ENCODE measurements at places on chromosomes 3 and 15. TPM values are rescaled to one million over a fixed set of nuclear protein-coding genes. Genes with fewer than 3 reads are reported as not detected.
A peak's percentile ranks its signal among the peaks of the same experiment; 100 is the strongest.

Gene PLXNA1
- total RNA-seq: 20.1 TPM

- no peaks in the 10 kb centered on the region for H3K27me3 ChIP-seq
- no peaks in the 10 kb centered on the region for H3K36me3 ChIP-seq
- no peak for DNase-seq
- H3K4me3 ChIP-seq: no peak overlapping the region
- H3K4me1 ChIP-seq: peaks cover 10% of the 10 kb centered on the region
- H3K27ac ChIP-seq: no peak overlapping the region
Observed at GRCh38 chr15:99154271-99154670, 49.4 kb downstream of the SYNM start.

Gene QARS1
- 233 TPM for total RNA-seq

Gene CFAP20DC
- 0.54 TPM for total RNA-seq

- DNase-seq: no peak
- no peaks in the 10 kb centered on the region for H3K4me1 ChIP-seq
- no peaks in the 10 kb centered on the region for H3K27me3 ChIP-seq
- H3K4me3 ChIP-seq: no peak overlapping the region
- no peak overlapping the region for H3K27ac ChIP-seq
Observed at GRCh38 chr3:168028086-168028485, 67.6 kb downstream of the GOLIM4 start.

DNA sequence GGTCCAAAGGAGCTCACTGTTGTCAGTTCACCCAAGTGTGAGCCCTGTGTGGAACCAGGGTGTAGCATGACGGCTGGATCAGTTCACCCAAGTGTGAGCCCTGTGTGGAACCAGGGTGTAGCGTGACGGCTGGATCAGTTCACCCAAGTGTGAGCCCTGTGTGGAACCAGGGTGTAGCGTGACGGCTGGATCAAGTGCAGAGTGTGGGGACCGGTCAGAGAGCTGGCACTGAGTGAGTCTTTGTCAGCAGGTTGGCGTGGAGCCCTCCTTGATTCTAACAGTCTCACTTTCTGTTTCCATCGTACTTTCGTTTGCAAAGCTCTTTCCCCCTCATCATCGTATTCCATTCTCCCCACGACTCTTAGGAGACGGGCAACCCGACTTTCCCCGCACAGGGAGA, 57.9 kb upstream of the DLG1 start:
- no peak overlapping the region for H3K4me3 ChIP-seq
- H3K27ac ChIP-seq: peak overlapping the region; percentile 78
- DNase-seq: peak; percentile 98
- H3K27me3 ChIP-seq: no peaks in the 10 kb centered on the region
- H3K36me3 ChIP-seq: no peaks in the 10 kb centered on the region

- H3K36me3 ChIP-seq: no peaks in the 10 kb centered on the region
- H3K4me1 ChIP-seq: peaks cover 11% of the 10 kb centered on the region
- no peak overlapping the region for H3K27ac ChIP-seq
- H3K27me3 ChIP-seq: no peaks in the 10 kb centered on the region
Observed at GRCh38 chr15:73786538-73786937, 33.4 kb upstream of the INSYN1 start.

GRCh38 chr3:45119824-45120358, 26.3 kb downstream of the CDCP1 start:
- H3K4me1 ChIP-seq: no peaks in the 10 kb centered on the region
- H3K27me3 ChIP-seq: no peaks in the 10 kb centered on the region
- DNase-seq: no peak
- no peak overlapping the region for H3K4me3 ChIP-seq
- no peaks in the 10 kb centered on the region for H3K36me3 ChIP-seq

GRCh38 chr3:190716961-190717360, 145.5 kb downstream of the GMNC start:
- DNase-seq: no peak
- no peaks in the 10 kb centered on the region for H3K4me1 ChIP-seq
- H3K36me3 ChIP-seq: no peaks in the 10 kb centered on the region

Gene GCNT3
- 2.1 TPM for total RNA-seq

- no peaks in the 10 kb centered on the region for H3K27me3 ChIP-seq
- H3K4me3 ChIP-seq: peak overlapping the region; percentile 80
- no peaks in the 10 kb centered on the region for H3K4me1 ChIP-seq
- DNase-seq: peak; percentile 85
- peak overlapping the region; percentile 95 for H3K27ac ChIP-seq
Observed at GRCh38 chr15:60591496-60592370, 112.8 kb upstream of the ICE2 start.

DNA sequence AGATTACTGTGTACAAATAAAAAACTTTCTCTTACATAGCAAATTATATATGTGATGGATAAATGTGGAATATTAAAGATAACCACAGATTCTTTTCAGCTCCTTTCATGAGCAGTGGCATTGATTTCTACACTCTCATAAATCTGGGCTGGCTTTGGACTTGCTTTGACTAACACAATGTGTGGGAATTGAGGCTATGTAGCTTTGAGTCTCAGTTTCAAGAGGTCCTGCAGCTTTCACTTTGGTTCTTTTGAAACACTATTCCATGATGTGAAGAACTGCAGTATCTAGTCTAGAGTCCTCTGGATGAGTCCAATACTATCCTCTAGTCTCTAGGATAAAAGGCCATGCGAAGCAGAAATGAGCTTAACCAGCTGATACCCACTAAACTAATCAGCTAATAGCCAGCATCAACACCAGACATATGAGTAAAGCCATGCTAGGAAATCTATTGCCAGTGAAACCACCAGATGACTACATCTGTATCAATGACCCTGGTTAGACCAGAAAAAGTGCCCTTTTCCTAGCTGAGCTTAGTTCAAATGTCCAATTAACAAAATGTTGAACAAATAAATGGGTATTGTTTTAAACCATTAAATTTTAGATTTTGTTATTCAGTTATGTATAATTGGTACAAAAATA, 274.9 kb upstream of the ZPLD1 start:
- no peak overlapping the region for H3K4me3 ChIP-seq
- peaks cover 24% of the 10 kb centered on the region for H3K4me1 ChIP-seq
- H3K27me3 ChIP-seq: no peaks in the 10 kb centered on the region
- no peak for DNase-seq
- no peak overlapping the region for H3K27ac ChIP-seq
- H3K36me3 ChIP-seq: no peaks in the 10 kb centered on the region

- no peaks in the 10 kb centered on the region for H3K4me1 ChIP-seq
- H3K4me3 ChIP-seq: no peak overlapping the region
- H3K27ac ChIP-seq: no peak overlapping the region
- H3K36me3 ChIP-seq: no peaks in the 10 kb centered on the region
Observed at GRCh38 chr3:1252061-1252430, 159.2 kb downstream of the CNTN6 start.

Gene PODXL2
- 7.7 TPM for total RNA-seq

DNA sequence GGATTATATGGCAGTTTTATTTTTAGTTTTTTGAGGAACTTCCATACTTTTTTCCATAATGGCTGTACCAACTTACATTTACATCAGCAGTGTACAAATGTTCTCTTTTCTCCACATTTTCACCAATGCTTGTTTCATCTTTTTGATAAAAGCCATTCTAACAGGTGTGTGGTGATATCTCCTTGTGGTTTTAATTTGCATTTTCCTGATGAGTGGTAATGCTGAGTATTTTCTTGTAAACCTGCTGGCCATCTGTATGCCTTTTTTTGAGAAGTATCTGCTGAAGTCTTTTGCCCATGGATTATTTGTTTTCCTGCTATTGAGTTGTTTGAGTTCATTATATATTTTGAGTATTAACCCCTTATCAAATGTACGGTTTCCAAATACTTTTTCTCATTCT, 50.6 kb downstream of the RPL39L start:
- H3K4me1 ChIP-seq: no peaks in the 10 kb centered on the region
- no peak overlapping the region for H3K4me3 ChIP-seq
- H3K36me3 ChIP-seq: no peaks in the 10 kb centered on the region
- H3K27ac ChIP-seq: no peak overlapping the region

DNA sequence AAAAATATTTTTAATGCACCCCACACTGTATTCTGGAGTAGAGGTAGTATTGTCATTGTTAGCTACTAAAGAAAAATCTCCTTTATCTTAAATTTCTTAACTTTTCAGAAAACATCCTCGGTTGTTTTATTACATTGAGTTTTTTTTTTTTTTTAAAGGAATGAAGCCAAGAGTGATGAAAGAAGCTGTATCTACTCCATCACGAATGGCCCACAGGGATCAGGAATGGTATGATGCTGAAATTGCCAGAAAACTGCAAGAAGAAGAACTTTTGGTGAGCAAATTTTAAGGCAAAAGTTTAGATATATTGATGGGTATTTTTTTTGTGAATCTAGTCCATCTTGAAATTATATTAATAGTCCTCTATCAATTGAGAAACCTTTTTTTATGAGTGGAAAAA, 49.7 kb upstream of the UTS2B start:
- no peaks in the 10 kb centered on the region for H3K27me3 ChIP-seq
- no peak overlapping the region for H3K4me3 ChIP-seq
- no peak for DNase-seq
- H3K27ac ChIP-seq: no peak overlapping the region
- H3K36me3 ChIP-seq: peaks cover 29% of the 10 kb centered on the region

DNA sequence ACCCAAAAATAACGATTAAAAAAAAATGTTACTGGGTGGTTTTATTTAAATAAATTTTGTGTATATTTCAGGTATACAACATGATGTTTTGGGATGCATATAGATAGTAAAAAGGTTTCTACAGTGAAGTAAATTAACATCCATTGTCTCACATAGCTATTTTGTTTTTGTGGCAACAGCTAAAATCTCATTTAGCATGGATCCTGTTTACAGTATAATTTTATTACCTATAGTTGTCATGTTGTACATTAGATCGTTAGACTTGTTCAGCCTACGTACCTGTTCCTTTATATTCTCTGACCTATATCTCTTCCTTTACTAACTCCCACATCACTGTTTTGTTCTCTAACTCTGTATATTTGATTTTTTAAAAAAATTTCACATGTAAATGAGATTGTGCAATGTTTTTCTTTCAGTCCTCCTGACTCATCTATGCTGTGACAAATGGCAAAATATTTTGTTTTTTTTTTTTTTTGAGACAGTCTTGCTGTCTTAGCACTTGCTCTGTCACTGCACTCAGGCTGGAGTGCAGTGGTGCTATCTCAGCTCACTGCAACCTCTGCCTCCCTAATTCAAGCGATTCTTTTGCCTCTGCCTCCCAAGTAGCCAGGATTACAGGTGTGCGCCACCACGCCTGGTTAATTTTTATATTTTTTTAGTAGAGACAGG, 45.6 kb downstream of the OIP5 start:
- H3K4me1 ChIP-seq: peaks cover 6% of the 10 kb centered on the region
- H3K36me3 ChIP-seq: peaks cover 19% of the 10 kb centered on the region
- no peak overlapping the region for H3K4me3 ChIP-seq
- no peak for DNase-seq

Gene IRAK2
- total RNA-seq: 9.1 TPM

DNA sequence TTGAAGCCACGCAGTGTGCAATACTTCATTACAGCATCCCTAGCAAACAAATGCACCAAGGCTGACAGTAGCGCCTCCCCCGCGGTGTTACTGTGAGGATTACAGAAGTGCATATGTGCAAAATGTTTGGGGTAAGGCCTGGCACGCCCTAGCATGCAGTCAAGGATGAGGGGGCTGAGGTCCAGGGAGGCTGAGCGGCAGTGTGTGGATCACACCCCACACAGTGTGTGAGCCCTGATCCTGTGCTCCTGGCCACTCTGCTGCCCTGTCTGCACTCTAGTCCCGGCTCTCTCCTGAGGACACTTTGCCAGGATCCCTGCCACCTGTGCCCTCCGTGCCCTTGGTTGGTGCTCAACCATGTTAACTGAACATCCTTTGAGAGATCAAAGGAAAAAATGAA, 71.3 kb downstream of the WNT7A start:
- no peaks in the 10 kb centered on the region for H3K27me3 ChIP-seq
- H3K4me3 ChIP-seq: no peak overlapping the region
- no peak for DNase-seq
- no peaks in the 10 kb centered on the region for H3K4me1 ChIP-seq
- H3K27ac ChIP-seq: no peak overlapping the region

DNA sequence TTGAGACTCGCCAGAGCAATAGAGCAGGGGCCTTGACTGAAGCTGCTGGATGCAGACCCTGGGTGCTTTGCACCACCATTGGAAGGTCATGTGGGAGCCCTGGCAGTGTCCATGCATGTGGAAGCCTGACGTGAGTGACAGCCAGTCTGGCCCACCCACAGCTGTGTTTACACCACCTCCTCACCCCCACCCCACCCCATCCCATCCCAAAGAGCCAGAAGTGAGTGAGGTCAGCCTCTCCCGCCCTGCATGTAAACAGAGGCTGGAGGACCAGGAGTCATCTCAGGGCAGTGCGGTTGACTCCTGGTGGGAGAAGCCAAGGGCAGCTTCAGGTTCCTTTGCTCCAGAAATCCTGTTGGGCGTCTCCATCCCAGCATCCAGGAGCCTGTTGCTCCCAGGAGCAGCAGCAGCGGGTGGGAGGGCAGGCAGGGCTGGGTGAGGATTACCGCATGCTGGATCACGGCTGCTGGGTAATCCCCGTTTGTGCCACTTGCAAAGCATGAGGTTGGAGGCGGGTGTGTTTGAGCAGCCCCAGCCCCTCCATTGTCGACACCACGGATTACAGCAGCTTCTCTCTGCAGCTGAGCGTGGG, 44.6 kb downstream of the CORO2B start:
- H3K27me3 ChIP-seq: no peaks in the 10 kb centered on the region
- H3K4me1 ChIP-seq: no peaks in the 10 kb centered on the region
- H3K36me3 ChIP-seq: no peaks in the 10 kb centered on the region
- no peak for DNase-seq

DNA sequence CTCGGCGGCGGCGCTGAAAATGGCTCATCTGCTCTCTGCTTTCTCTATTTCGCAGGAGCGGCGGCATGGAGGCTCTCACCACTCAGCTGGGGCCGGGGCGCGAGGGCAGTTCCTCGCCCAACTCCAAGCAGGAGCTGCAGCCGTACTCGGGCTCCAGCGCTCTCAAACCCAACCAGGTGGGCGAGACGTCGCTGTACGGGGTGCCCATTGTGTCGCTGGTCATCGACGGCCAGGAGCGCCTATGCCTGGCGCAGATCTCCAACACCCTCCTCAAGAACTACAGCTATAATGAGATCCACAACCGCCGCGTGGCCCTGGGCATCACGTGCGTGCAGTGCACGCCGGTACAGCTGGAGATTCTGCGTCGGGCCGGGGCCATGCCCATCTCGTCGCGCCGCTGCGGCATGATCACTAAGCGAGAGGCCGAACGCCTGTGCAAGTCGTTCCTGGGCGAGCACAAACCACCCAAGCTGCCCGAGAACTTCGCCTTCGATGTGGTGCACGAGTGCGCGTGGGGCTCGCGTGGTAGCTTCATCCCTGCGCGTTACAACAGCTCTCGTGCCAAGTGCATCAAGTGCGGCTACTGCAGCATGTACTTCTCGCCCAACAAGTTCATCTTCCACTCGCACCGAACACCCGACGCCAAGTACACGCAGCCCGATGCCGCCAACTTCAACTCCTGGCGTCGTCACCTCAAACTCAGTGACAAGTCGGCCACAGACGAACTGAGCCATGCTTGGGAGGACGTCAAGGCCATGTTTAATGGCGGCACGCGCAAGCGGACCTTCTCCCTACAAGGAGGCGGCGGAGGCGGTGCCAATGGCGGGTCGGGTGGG, 790 bp downstream of the SKOR1 start:
- no peak for DNase-seq
- H3K4me3 ChIP-seq: no peak overlapping the region
- peaks cover 28% of the 10 kb centered on the region for H3K4me1 ChIP-seq
- peaks cover 68% of the 10 kb centered on the region for H3K27me3 ChIP-seq
- no peaks in the 10 kb centered on the region for H3K36me3 ChIP-seq

- no peaks in the 10 kb centered on the region for H3K36me3 ChIP-seq
- H3K4me1 ChIP-seq: peaks cover 53% of the 10 kb centered on the region
- H3K27ac ChIP-seq: peak overlapping the region; percentile 76
- DNase-seq: peak; percentile 62
Observed at GRCh38 chr3:53256704-53257055, 858 bp upstream of the TKT start.

- H3K36me3 ChIP-seq: no peaks in the 10 kb centered on the region
- no peak overlapping the region for H3K4me3 ChIP-seq
- DNase-seq: peak; percentile 66
- H3K4me1 ChIP-seq: peaks cover 90% of the 10 kb centered on the region
Observed at GRCh38 chr3:50168388-50168787, 13.3 kb downstream of the SEMA3F start.
